Lower lobe of right lung (tissue), 2 donors: ENCODE measurements at places on chromosomes 11 and 22.

GRCh38 chr22:32048069-32048468 is 5.0 kb downstream of the SLC5A1 start:
- no peak for DNase-seq
- H3K27me3 ChIP-seq: no peaks in the 10 kb centered on the region
- no peak overlapping the region for H3K27ac ChIP-seq
- H3K4me1 ChIP-seq: no peaks in the 10 kb centered on the region
- no peak overlapping the region for H3K4me3 ChIP-seq

DNA sequence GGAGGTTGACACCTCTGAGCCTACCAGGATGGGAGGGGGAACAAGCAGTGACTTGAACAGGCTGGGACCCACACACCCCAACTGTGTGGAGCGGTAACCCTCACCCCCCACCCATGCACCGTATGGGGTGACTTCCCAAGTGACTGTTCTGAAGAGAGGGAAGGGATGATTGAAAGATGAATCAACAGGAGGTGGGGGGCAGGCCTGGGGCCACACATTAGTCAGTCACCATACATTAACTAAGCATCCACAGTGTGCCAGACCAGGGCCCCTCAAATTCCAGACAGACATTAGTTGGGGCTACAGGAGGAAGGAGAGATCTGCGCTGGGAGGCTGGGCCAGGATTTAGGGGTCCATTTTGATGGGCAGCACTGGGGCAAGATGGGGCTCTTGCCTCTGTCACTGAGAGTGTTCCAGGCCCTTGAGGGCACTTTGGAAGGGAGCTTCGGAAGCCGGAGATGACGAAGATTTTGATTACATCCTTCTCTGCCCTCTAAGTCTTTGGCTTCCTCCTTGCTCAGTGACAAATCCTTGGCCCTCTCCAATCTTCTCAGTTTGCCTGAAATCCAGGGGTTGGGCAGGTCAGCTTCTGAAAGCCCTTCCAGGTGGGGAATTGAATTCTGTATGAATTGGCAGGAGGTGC is 966 bp downstream of the SMTN start:
- H3K4me1 ChIP-seq: peaks cover 61% of the 10 kb centered on the region
- H3K27me3 ChIP-seq: no peaks in the 10 kb centered on the region
- H3K4me3 ChIP-seq: peak overlapping the region; percentile 96
- no peak for DNase-seq

GRCh38 chr11:73991471-73992006 is 8.9 kb upstream of the UCP2 start:
- H3K4me3 ChIP-seq: no peak overlapping the region
- H3K27ac ChIP-seq: no peak overlapping the region
- H3K36me3 ChIP-seq: no peaks in the 10 kb centered on the region
- DNase-seq: no peak
- no peaks in the 10 kb centered on the region for H3K27me3 ChIP-seq

- DNase-seq: no peak
- H3K4me3 ChIP-seq: no peak overlapping the region
- H3K27ac ChIP-seq: no peak overlapping the region
- H3K4me1 ChIP-seq: peaks cover 13% of the 10 kb centered on the region
These were observed 5.5 kb downstream of the FGF19 start for GRCh38 chr11:69698362-69698761.
